Left kidney (tissue), 8 donors: ENCODE measurements at places on chromosomes 3 and 15.

DNA sequence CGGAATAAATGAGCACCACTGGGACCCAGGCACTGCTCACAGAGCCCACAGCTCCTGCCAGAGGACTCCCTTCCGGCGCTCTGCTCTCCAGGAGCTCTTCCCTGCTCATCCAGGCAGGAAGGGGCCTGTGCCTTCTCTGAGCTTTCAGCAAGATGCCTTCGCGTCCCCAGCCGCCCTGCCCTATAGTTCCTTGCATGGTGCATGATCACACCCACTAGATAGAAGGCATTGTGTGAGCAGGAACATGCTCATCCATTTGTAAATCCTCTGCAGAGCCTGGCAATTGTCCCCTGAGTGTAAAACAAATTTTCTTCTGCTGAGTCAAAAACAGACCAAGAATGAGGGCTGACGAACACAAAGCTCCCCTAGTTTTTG is 181.6 kb downstream of the MEGF11 start:
- no peak for DNase-seq

DNA sequence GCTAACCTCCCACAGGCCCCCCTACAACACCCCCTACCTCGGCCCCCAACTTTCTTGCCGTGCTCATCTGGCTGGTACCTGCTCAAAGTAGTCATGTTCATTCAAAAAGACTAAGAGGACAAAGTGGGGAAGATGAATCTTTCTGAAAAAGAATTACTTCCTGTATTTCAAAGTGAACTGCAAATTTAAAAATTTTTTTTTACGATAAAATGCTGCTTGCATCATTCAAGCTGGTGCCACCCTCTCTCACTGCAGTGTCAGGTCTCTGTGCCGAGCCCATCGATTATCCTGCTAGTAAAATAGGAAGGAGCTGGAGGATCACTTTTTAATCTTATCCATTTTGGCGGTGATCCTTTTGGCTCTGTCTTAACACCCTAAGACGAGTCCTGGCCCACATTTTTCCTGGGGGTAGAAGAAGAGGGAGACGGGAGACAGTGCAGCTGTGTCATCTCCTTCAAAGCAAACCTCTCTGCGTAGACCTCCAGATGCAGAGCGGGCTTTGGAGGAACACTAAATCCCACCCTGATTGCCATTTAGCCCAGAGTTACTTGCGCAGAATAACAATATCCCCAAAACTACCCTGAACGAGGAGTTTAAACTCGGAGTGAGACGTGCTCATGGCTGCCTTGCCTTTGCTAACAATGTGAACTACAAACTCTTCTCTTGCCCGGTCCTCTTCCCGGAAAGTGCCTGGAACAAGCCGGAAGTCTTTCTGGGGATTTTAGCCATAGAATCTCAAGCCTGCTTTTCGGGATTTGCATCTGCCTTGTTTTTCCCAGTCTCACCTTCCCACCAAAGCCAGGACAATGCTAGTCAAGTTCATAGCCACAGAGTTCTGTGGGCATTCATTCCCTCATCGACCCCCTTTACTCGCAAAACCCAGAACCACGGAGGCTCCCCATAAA is 66.2 kb upstream of the CGNL1 start:
- DNase-seq, result no peak

- peak; percentile 46 for DNase-seq
These were observed 141.4 kb upstream of the MRPS22 start for GRCh38 chr3:139202226-139202958.

GRCh38 chr15:87209891-87210689 is 1046.4 kb downstream of the NTRK3 start:
- no peak for DNase-seq

GRCh38 chr3:52117537-52117936 is 36.7 kb downstream of the POC1A start:
- no peak for DNase-seq

DNA sequence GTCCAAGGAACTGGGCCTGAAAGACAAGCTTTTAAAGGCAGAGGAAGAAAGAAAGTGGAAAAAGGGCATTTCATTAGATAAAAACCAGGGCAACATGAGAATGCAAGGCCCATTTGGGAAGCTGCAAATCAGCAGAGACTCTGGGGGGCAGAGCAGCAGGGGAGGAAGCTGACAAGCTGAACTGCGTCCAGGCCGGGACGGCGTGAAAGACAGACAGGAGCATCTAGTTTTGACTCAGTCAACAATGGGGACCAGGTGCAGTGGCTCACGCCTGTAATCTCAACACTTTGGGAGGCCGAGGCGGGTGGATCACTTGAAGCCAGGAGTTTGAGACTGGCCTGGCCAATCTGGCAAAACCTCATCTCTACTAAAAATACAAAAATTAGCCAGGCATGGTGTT is 69.9 kb downstream of the CDC25A start:
- no peak for DNase-seq

DNA sequence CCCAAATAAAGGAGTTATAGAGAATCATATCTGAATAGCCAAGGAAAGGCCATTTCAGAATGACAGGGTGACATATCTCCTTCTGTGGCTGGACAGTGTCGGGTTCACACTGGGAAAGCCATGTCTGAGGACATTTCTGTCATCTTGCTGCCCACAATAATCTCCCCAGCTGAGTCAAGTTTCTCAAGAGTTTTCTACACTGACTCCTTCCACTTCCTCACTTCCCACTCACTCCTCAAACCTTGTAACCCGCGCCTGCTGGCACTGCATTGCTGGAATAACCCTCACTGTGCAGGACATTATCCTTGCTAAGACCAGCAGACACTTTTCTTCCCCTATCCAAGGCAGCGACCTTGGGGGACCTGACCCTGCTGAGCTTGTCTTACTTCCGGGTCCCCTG is 5.3 kb upstream of the INSYN1 start:
- DNase-seq, result no peak

- DNase-seq, result no peak
These were observed 41.2 kb downstream of the KLF13 start for GRCh38 chr15:31367730-31368344.

- DNase-seq, result no peak
These were observed 250.6 kb upstream of the NR2F2 start for GRCh38 chr15:96079882-96080281.

- no peak for DNase-seq
These were observed 79.6 kb upstream of the NSMCE3 start for GRCh38 chr15:29349196-29349595.

- no peak for DNase-seq
These were observed 1014.2 kb downstream of the TUSC7 start for GRCh38 chr3:117723825-117724224.

DNA sequence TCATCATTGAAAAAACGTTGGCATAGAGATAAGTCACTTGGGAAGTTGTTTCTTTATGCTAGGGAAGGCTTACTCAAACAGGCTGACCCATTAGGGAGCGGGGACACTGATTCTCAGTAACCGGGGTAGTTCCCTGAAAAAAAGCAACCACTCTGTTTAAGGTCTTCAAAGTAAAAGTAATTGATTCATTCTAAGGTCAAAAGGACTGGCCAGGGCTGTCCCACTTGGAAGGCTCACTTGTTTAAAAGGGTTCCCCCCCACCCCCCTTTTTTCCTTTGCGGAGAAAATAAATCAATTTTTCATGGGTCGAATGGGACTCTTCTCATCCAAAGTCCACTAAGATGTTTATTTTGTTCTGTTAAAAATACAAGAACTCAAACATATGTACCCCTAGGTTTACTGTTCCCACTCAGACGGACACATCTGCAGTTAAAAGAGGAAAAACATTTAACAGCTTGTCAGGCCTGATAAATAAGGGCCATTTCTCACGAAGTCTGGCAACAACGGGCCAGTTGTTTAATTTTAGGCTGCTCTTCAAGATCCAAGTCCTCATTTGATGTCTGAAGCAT is 53.0 kb downstream of the ARHGEF3 start:
- peak; percentile 48 for DNase-seq

GRCh38 chr3:33212406-33212805 is 6.2 kb downstream of the SUSD5 start:
- no peak for DNase-seq

DNA sequence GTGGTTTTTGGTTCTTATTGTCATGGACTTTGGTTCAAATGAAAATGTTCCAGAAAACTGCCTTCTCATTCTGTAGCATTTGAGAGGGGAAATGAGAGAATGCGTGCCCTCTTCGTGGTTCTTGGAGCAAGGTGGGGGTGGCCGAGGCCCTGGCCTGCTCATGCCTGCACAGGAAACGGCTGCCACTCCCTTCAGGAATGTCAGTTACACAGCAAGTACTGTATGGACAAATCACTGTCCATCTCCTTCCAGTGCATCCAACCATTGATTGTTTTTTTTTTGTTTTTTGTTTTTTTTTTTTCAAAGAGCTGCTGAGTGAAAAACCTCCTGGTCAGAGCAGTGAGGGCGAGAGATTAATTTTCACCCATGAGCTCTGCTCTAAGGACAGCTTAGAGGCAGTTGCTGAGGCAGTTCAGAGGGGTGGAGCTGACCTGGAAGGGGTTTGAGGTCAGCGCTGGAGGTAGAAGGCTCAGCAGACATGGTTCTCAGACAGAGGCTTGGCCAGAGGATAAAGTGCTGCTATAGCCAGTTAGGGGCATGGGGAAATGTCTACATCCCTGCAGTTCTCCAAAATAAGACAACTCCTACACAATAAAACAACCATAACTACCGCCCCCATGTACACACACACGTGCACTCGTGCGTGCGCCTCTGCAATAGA is 20.2 kb upstream of the KIF23 start:
- no peak for DNase-seq

DNA sequence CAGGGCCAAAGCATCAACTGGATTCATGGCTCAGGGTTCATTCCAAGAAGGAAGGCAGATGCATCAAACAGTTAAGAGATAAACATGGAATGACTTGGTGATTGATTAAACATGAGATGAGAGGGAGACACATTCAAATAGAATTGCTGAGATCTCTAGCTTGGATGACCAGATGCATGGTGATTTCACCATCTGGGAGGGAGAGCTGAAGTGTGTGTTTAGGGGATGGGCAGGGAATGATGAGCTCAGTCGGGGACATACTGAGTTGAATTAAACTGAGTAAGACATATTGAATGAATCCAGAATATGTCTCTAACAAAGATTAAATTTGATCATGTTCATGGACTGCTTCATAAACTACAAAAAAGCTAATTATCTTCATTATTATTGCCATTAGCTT is 35.5 kb downstream of the CADPS start:
- DNase-seq, result no peak

DNA sequence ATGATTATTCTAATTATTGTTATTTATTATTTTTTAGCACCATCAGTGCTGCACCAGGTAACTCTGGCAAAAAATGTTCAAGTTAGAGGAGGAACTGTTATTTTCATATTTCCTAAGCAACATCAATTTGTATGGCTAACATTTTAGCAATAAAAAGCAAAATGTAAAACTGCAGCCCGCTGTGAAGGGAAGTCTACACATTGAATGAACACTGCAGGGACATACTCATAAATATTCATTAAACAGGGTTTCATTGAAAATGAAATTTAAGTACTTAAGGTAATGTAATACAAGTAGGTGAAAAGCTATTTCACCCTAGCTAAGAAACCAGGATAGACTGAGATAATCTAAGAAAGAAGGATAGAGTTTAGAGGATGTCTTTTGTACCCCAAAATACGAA is 532.7 kb downstream of the NLGN1 start:
- no peak for DNase-seq

GRCh38 chr15:39874890-39875549 is 45.0 kb downstream of the GPR176 start:
- DNase-seq, result no peak

GRCh38 chr3:111803123-111803593 is 55.9 kb upstream of the PHLDB2 start:
- DNase-seq, result no peak

DNA sequence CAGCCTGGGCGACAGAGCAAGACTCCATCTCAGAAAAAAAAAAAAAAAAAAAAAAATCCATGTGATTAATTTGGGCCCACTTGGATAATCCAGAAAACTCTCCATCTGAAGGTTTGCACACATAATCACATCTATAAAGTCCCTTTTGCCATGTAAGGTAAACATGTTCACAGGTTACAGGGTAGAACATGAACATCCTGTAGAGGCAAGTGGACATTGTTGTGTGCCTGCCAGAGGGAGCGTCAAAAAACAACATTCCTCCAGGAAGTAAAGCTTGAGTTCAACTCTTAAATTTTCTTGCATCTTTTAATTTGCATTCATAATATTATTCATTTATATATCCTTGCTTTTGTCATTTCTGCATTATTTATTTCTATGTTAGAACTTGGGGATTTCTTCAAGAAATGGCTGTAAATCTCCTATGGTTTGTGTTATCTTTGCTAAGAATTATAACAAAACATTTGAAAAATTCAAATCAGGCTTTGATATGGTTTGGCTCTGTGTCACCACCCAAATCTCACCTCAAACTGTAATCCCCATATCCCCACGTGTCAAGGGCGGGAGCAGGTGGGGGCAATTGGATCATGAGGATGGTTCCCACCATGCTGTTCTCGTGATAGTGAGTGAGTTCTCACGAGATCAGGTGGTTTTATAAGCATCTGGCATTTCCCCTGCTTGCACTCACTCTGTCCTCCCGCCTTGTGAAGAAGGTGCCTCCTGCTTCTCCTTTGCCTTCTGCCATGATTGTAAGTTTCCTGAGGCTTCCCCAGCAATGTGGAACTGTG is 11.3 kb upstream of the TTBK2 start:
- no peak for DNase-seq

GRCh38 chr3:68162644-68163043 is 508.2 kb upstream of the SUCLG2 start:
- DNase-seq, result no peak

DNA sequence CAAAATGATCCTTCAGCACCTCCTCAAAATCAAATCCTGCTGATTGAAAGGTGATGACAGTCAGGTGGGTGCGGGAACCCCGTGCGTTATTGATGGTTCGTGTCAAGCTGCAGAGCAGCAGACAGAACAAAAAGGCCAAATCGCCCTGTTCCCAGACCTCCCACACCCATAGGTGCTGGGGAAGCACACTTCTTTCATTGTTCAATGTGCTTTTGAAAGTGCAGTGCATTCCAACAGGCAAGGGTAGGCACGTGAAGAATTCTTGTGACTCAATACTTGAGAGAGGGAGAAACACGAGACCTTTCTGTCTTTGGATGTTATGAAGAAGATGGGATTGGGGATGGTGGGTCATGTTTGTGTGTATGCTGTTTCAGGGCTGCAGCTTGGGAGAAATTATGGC is 514.0 kb downstream of the MCTP2 start:
- no peak for DNase-seq

- DNase-seq, result no peak
These were observed 133.4 kb upstream of the SATB1 start for GRCh38 chr3:18558507-18558906.

GRCh38 chr3:59313365-59313764 is 263.5 kb upstream of the CFAP20DC start:
- DNase-seq, result no peak

- DNase-seq, result no peak
These were observed 145.0 kb upstream of the GAP43 start for GRCh38 chr3:115478359-115478758.

DNA sequence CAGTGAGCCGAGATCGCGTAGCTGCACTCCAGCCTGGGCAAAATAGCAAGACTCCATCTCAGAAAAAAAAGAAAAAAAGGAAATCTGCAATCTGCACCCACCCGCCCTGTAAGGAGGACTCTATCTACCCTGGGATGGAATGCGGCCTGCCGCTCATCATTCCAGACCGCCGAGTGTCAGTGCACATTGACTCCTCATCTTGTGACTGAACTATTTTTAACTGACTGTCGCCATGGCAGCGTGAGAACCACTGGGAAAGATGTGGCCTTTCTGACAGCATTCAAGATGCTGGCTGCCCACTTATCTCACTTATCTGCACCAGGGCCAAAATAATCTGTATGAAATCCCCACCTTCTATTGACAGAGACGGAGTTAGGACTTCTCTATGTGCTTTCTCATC is 38.8 kb upstream of the ANKRD34C start:
- no peak for DNase-seq
